ENCODE measurements at places on chromosomes 5 and 9.
A peak's percentile ranks its signal among the peaks of the same experiment; 100 is the strongest.

GRCh38 chr5:168736281-168736831, 157.2 kb upstream of the PANK3 start:
- DNase-seq, result no peak

DNA sequence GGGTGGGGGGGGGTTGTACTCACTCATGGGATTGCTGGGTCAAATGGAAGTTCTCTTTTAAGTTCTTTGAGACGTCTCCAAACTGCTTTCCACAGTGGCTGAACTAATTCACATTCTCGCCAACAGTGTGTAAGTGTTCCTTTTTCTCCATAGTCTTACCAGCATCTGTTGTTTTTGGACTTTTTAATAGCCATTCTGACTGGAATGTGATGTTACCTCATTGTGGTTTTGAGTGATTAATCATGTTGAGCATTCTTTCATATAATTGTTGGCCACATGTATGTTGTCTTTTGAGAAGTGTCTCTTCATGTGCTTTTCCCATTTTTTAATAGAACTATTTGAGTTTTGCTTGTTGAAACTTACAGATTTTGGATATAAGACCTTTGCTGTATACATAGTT, 94.9 kb upstream of the PLPPR1 start:
- no peak for DNase-seq

DNA sequence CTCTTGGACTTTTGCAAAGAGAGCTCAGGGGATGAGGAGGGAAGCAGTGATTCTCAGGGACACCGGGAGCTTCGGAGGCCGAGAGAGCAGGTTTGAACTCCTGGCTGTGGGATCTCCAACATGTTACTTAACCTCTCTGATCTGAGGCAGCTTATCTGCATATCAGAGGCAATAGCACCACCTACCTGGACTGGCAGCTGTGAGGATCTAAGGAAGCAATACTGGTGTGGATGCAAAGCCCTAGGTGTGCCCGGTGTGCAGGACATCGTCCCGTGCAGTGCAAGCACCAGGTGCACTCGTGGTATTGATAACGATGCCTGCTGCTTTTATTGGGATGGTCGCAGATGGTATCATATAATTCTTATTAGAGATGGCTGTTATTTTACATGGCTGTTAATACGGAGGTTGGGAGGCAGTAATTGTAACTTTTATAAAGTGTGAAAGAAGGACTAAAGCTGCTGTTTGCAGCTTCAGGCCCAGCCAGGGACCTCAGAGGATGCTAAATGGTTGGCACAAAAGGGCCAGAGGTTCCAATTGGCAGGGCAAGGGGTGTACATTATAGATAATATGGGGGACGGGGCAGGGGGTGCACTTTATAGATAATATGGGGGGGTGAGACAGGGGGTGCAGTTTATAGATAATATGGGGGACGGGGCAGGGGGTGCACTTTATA, 14.9 kb downstream of the COL5A1 start:
- no peak for DNase-seq

GRCh38 chr5:61641748-61642565, 309.9 kb downstream of the ZSWIM6 start:
- DNase-seq, result no peak

- no peak for DNase-seq
Observed at GRCh38 chr5:2756211-2757152, 5.0 kb upstream of the IRX2 start.

GRCh38 chr5:78300464-78301045, 6.1 kb upstream of the AP3B1 start:
- DNase-seq, result no peak

DNA sequence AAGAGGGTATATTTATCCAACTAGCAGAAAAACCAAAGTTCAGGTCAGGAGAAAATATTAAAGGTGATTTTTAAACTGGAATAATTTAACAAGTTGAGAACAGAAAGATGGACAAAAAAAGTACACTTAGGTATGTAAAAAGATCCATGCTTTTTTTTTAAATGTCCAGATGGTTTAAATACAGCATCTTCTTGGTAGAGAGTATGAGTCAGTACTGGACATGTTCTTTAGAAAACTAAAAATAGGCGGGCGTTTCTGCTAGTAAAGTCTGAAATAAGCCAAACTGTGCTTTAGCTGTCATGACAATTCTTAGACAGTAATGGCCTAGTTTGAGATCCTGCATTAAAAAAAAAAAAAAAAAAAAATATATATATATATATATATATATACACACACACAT, 255.9 kb upstream of the ST8SIA4 start:
- DNase-seq, result no peak

DNA sequence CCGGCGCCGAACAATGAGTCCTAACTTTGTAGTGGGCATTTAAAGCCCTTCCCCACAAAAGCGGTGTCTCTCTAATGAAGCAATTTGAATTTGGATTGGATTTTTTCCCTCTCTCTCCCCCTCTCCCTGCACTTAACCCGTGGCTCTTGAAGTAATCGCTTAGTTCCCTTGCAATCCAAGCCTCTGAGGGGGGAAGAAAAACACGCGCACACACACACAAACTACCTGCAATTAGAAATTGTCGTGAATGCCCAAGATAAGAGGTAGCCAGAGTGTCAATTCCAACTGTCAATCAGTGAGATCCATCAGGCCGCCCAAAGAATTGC, 1.2 kb downstream of the LHX6 start:
- no peak for DNase-seq

- no peak for DNase-seq
Observed at GRCh38 chr9:8766096-8766495, 966.5 kb upstream of the DMAC1 start.

DNA sequence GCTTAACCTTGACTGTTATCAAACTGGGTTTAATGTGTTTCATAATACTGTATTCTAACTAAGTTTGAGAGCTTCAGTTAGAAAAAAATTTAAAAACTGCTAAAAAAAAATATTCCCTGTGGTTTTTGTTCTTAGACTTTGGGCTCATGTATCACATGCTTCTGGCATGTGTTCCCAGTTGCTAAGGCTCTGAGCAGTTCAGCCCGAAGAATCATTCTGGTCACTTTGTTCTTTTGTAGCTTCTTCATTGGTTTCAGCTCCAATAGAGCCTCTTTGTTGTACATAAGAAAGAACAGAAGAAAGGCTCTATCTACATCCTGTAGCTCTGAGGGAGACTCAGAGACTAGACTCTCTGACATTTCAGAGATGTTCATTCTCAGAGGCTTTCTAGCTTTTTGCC, 25.6 kb downstream of the KCNN2 start:
- no peak for DNase-seq

DNA sequence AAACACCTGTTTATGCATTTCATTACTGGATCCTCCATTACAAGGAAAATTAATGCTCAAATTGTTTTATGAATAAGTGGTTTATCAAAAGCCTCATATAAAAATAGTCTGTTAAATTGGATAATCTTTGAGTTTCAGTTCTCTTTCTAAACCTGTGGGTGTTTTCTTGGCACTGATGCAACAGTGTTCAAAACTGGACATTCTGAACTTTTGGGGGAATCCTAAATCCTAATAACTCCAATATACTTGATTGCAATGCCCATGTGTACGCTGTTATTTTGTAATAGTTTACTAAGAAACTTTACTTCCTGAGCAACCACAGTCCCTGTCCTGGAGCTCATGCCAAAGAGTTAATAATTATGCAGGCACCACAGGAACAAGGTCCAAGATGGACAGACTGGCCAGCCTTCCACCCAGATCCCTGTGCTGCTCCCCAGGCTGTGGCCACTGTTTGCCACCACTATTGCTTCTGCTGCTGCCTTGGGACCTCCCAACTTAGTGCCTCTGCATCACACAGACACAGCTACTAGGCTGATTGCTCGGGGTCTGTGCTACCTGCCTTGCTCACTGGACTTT, 14.0 kb downstream of the IRGM start:
- no peak for DNase-seq

GRCh38 chr5:57783693-57784092, 301.1 kb upstream of the ACTBL2 start:
- no peak for DNase-seq

GRCh38 chr5:31362529-31362900, 169.0 kb downstream of the CDH6 start:
- no peak for DNase-seq

DNA sequence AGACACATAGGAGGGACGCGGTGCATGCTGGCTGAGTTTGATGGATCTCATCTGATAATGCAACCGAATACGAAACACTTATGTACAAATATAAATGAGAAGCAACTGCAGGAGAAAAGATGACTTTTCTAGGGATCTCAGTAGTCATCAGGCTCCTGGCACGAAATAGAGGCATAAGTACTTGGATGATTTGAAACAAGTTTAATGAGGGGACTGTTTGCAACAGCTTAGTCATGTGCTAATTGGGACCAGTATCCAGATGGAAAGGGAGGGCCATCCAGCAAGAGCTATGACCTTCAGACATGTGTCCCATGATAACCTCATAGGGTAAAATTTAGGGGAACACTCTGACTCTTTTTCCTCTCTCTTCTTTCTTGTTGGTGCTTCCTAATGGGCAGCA, 123.0 kb downstream of the EGFLAM start:
- no peak for DNase-seq

GRCh38 chr5:139711906-139712224, 63.7 kb downstream of the CXXC5 start:
- no peak for DNase-seq

- DNase-seq, result no peak
Observed at GRCh38 chr9:20405078-20405477, 217.2 kb downstream of the MLLT3 start.

DNA sequence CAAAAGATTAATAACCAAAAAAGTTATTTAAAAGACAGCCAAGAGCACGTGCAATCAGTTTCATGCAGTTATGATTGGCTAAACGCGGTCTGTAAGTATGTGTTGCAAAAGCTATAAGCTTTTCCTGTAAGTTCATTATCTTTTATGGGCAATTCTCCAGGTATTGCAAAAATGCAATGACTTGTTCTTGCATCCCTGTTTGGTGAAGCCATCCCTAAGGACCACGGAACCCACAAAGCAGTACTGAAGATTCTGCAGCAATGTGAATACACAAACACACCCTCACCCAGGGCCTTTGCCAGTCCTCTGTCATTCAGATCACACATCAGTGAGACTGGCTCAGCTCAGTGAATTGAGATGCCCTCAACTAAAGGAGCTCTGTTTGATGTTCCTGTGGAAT, 11.4 kb downstream of the GCNT4 start:
- DNase-seq, result no peak

DNA sequence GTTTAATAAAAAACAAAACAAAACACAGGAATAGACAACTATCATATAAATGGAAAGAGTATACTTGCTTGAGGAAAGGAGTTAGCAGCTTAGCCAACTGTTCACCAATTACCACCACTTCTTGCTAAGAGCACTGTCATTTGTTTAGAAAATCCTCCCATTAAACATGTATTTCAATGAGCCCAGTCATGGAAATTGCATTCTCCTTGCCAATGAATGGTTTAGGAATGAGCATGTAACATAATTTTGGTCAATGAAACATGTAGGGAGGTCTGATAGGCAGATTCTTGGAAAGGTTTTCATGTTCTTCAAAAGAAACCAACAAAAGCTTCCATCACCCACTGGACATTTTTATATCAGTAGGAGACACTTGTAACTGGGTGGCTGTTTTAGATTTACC, 502.8 kb upstream of the PAPPA start:
- DNase-seq, result no peak

DNA sequence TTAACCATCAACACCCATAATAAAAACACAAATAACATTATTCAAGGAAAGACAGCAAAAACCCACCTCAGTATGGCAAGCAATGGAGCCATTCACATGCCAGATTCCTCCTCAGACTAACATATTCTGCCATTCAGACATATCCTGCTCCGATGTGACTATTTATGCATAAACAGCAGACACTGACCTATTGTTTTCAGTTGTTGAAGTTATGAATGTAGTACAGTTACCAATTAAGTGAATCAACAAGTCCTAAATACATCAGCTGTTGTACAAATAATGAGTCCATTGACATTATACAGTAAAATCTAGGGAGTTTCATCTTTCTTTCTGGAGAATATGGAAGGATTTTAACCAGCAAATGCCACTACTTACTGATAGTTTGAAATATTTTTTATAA, 131.7 kb downstream of the DENND1A start:
- no peak for DNase-seq

DNA sequence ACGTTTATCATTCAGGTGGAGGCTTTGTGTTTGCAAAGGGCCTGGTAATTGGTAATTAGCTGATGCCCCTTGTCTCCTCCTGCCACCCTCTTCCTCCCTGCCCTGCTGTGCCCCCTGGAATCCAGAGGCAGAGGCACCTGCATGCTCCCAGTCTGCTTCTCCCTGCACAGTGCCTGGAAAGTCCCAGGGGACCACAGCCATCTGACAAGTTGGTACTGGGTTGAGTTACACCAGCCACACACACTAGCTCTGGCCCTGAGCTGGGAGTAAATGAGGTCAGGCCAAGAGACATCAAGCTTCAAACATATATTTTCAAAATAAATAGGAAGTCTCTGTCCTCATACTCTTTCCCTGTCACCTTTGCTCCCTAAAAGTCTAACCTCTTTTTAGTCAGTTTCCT, 56.3 kb downstream of the INSYN2B start:
- DNase-seq, result no peak

- DNase-seq, result no peak
Observed at GRCh38 chr9:137150617-137151457, 11.9 kb downstream of the GRIN1 start.

- DNase-seq, result no peak
Observed at GRCh38 chr5:28743025-28743715, 1704.8 kb upstream of the CDH9 start.

DNA sequence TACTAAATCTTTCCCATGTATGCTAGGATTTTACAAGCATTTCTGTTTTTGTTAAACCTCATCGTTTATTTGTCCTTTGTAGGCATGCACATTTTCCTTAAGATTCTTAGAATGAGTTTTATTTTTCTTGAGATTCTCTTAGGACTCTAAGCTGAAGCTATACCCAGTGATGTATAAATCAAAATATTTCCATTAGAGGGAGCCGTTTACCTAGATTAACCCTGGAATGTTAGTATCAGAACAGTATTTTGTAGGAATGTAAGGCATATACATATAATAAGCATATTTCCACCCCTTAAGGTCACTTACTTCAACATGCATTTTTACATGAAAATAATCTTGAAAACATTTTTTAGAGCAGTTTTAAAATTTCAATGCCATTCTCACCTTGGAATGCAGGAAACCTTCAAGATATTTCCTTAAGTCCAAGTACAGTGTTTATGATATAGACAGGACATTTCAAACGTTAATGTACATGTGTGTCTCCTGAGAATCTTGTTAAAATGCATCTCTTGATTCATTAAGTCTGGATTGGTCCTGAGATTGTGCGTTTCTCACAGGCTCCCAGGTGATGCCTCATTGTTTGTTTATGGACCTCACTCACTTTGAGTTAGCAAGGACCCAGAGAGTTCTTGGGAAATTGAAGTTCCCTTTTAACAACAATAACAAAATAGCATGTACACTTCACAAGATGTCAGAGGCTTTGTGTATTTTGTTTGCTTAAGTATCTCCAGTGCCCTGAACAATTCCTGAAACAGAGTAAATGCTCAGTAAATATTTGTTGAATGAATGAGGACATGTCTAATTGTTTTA, 34.9 kb upstream of the FCHO2 start:
- DNase-seq, result peak; percentile 21

GRCh38 chr5:68644971-68645370, 429.4 kb downstream of the PIK3R1 start:
- DNase-seq, result no peak

- DNase-seq, result no peak
Observed at GRCh38 chr5:655406-655805, 37.7 kb downstream of the TPPP start.

GRCh38 chr5:57666582-57666981, 184.0 kb upstream of the ACTBL2 start:
- DNase-seq, result no peak

Data from NCI-H187 treated with DMSO at 0.1 percent for 48 hours (cell line).